ENCODE measurements at places on chromosomes 1 and 21.

DNA sequence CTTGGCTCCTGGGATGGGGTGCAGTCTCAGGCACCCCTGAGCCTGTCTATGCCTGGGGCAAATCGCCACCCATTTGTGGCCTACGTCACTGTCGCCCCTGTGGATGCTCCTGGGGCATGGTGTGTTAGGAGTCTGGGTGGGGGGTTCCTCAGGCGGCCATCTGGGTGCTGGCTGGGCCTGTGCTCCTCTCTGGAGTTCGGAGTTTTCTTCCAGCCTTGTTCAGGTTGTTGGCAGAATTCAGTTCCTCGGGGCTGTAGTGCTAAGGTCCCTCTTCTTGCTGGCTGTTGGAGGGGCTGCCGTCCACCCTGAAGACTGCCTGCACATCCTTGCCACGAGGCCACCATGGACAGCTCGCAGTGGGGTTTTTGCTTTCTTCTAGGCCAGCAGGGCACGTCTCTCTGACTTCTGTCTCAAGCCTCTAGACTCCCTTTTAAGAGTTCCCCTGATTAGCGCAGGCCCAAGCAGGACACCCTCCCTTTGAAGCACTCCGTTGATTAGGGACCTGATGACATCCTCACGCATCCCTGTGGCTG lies 86.7 kb upstream of the C1orf174 start:
- H3K36me3 ChIP-seq, result no peaks in the 10 kb centered on the region
- no peaks in the 10 kb centered on the region for H3K27me3 ChIP-seq
- H3K4me3 ChIP-seq, result no peak overlapping the region
- no peak for DNase-seq
- H3K27ac ChIP-seq, result no peak overlapping the region

GRCh38 chr1:8816831-8817411 lies 519 bp downstream of the RERE start:
- peaks cover 22% of the 10 kb centered on the region for H3K4me1 ChIP-seq
- no peaks in the 10 kb centered on the region for H3K36me3 ChIP-seq
- DNase-seq, result peak; percentile 13
- H3K27ac ChIP-seq, result peak overlapping the region; percentile 96
- H3K4me3 ChIP-seq, result peak overlapping the region; percentile 92
- no peaks in the 10 kb centered on the region for H3K27me3 ChIP-seq

DNA sequence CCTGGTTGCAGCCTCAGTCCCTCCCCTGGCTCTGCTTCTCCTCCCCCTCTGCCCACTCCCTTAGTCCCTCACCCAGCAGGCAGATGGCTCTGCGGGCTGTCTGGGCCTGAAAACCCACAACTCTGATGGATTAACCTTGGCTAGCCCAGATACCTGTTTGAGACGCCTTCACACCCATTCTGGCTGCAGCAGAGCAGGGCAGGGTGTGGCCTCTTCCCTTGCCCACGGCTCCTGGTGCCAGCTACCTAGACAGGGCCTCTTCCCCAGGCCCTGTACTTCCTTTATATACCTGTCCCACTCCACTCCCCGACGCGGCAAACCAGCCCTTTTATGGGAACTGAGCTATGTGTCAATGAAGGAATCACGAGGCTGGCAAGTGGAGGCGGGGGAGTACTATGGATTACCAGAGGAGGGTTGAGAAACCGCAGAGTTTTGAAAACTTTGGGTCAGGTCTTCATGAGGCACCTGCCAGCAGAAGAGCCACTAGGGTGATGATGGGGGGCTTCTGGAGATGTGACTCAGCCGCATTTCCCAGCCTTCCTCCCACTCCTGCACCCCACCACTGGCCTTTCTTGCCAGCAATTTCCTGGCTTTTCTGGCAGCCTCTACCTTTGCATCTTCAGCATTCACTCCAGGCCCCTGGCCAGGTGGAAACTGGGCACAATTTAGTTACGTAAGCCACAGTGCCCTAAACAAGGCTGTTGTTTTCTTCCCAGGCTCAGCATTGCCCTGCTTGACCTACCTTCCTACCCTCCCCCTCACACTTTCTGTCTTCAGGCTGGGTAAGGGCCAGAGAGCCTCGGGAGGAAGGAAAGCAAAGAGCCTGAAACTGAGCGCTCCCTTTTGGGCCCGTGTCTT lies at the start of gene CHI3L1:
CHI3L1 (minus strand) TSS at position 259 of the 858 bp plus-strand sequence; CDS start at position 178, 81 bp downstream.
- H3K27me3 ChIP-seq, result no peaks in the 10 kb centered on the region
- no peaks in the 10 kb centered on the region for H3K4me1 ChIP-seq
- no peak for DNase-seq
- H3K27ac ChIP-seq, result peak within 1 kb of the TSS; percentile 6
- H3K4me3 ChIP-seq, result no peak within 1 kb of the TSS
- H3K36me3 ChIP-seq, result no peaks in the 10 kb centered on the region

DNA sequence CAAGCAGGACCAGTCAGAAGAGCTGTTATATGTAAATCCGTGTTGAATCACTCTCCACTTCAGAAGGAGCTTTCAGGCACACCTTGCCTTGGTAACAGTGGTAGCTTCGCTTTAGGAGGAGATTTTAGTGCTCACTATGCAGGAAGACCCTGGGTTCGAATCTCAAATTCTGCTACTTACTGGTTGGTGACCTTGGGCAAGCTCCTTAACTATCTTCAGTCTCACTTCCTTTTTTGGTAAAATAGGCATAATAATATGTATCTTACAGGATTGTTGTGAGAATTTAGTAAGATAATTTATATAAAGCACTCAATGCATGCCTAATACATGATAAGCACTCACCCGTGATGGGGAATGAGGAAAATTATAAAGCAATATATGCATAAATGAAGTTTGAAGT lies 46.7 kb upstream of the GPR52 start:
- H3K36me3 ChIP-seq, result peaks cover 10% of the 10 kb centered on the region
- H3K4me3 ChIP-seq, result no peak overlapping the region
- H3K4me1 ChIP-seq, result no peaks in the 10 kb centered on the region
- DNase-seq, result no peak
- no peaks in the 10 kb centered on the region for H3K27me3 ChIP-seq

GRCh38 chr1:10685196-10685807 lies 111.1 kb downstream of the CASZ1 start:
- H3K4me3 ChIP-seq, result no peak overlapping the region
- H3K4me1 ChIP-seq, result peaks cover 23% of the 10 kb centered on the region
- no peak for DNase-seq
- no peak overlapping the region for H3K27ac ChIP-seq
- no peaks in the 10 kb centered on the region for H3K27me3 ChIP-seq

- DNase-seq, result no peak
- H3K27ac ChIP-seq, result no peak overlapping the region
- no peak overlapping the region for H3K4me3 ChIP-seq
- H3K4me1 ChIP-seq, result no peaks in the 10 kb centered on the region
These were observed 442 bp upstream of the PPP1R12B start for GRCh38 chr1:202348005-202348508.

Data from tibial nerve (tissue), 4 donors.